ENCODE measurements at places on chromosomes 12 and 14.

- DNase-seq, result no peak
Measured at GRCh38 chr12:121933522-121934308, 15.3 kb downstream of the CFAP251 start.

DNA sequence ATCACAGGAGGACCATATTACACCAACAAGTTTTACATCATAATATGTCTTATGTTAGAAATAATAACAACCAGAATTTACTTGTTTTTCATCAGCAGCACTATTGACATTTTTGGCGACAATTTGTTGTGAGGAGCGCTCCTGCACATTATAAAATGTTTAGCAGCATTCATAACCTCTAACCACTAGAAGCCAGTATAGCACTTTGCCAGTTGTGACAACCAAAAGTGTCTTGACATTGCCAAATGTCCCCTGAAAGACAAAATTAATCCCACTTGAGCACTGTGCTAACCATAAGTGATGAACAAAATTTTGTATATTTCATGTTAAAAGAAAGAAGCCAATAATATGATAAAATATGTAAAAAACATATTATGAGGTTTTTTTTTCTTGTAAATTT, 356.9 kb upstream of the LMO3 start:
- DNase-seq, result no peak

- DNase-seq, result no peak
Measured at GRCh38 chr12:112759786-112760185, 31.8 kb upstream of the RPH3A start.

DNA sequence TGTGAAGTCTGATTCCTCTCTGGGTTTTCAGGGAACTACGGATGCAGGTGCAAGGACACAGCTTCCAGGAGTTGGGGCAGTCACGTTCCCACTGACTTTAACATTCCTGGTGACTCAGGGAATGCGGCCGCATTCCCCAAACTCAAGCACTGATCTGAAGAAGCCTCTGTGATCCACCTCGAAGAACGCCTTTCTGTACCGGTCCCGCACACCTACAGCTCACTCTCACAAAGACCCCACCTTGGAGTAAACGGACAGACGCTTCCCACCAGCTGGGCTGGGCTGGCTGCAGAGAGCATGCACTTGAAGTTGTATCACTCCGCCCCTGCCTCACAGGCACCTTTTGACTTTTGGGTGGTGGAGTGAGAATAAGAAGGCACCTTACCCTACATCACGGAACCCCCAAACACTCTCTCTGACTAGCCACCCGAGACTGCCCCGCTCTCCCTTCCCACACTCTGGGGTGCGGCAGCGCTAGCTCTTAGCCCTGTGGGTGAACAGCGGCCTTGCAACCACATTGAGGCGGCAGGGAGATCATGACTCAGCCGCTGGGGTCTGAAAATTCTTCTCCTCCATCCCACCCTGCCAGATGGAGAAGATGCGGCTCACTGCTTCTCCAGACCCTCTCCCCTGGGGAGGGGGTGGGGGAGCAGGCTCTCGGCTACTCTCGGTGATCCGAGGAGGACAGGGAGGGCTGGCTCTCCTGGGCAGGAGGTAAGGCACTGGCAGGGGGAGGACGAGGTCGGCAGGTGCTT, 23.7 kb upstream of the HDAC7 start:
- DNase-seq, result no peak

- DNase-seq, result no peak
Measured at GRCh38 chr14:93019970-93020369, 95.8 kb downstream of the ITPK1 start.

- DNase-seq, result no peak
Measured at GRCh38 chr14:76769636-76770292, 8.5 kb downstream of the VASH1 start.

DNA sequence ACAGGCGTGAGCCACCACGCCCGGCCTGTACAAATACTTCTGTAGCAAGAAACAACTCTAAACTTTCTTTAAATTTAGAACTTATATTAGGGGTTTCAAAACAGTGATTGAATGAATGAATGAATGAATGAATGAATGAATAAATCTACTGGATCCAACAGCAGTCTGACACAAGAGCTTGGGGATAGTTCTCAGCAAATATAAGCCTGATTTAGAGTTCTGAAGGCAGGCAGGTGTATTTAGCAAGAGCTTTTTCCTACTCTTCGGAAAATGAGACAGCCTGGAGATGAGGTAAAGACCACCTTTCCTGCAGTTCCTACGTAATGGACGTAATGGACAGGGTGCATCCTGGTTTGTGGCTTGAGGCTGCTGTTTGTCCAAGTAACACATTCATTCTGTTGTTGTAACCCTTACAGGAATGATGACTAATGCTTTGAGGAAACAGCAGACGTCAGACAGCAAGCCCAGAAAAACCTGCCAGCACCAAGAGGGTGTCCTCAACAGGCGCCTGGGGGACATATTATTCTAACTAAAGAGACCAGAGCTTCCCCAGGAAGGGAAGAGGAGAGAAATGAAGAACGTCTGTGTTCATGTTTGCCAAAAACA, 277.4 kb upstream of the SOX5 start:
- DNase-seq, result no peak

DNA sequence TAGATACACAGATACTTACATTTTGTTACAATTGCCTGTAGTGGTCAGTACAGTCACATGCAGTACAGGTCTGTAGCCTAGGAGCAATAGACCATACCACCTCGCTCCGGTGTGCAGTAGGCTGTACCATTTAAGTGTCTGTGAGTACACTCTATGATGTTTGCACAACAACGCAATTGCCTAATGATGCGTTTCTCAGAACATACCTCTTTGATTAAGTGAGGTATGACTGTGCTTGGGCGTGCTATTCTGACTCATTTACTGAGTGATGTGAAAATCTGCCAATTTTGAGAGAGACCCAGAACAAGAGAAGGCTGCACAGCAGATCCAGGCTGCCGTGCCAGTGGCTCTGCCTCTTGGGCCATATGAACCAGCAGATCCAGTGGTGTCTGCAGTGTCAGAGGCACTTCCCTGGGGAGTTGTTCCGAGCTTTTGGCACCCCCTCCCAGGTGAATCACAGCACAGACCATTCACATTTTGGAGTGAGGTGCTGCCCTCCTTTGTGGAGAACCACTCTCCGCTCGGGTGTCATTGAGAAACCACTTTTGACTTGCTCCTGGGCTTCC, 20.4 kb downstream of the DLK1 start:
- no peak for DNase-seq

All from NCI-H526 (cell line).